ENCODE measurements at places on chromosomes 11 and 22.

GRCh38 chr11:15672825-15673224 lies 558.1 kb downstream of the INSC start:
- no peak for DNase-seq

DNA sequence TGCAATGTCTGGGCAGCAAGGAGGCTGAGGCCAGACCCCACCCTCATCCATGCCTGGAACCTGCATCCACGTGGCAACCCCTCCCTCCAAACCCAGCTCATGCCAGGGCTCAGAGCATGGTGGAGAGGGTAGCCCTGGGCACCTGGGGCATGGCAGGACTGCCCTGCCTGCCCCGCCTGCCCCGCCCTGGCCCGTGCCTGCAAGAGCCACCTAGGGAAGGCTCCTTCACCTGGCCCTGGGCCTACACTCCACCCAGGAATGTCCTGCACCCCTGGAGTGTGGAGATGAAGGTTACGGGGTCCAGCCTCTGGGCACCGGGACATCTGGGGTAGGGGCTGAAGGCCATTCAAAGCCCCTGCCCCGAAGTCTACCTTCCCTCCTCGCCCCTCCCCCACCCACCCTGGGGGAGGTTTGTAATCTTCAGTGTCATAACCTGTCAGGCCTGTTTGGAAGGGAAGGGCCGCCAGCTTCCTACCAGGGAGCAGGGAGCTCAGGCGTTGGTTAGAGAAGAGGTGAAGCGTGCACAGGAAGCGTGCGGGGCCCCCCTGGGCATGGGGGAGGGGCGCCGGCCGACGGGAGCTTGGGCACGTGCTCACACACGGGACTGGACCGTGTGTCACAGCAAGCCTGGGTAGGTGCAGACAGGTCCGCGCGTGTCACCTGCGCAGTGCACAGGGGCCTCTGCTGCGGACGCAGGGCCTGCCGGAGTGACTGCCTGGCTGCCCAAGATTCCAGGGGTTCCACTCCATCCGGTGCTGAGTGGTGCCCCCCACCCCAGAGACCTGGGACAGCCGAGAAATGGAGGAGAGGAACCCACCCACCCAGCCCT lies 30.7 kb upstream of the TH start:
- no peak for DNase-seq

- peak; percentile 78 for DNase-seq
Observed at GRCh38 chr22:42277988-42278776, 7.7 kb upstream of the TCF20 start.

DNA sequence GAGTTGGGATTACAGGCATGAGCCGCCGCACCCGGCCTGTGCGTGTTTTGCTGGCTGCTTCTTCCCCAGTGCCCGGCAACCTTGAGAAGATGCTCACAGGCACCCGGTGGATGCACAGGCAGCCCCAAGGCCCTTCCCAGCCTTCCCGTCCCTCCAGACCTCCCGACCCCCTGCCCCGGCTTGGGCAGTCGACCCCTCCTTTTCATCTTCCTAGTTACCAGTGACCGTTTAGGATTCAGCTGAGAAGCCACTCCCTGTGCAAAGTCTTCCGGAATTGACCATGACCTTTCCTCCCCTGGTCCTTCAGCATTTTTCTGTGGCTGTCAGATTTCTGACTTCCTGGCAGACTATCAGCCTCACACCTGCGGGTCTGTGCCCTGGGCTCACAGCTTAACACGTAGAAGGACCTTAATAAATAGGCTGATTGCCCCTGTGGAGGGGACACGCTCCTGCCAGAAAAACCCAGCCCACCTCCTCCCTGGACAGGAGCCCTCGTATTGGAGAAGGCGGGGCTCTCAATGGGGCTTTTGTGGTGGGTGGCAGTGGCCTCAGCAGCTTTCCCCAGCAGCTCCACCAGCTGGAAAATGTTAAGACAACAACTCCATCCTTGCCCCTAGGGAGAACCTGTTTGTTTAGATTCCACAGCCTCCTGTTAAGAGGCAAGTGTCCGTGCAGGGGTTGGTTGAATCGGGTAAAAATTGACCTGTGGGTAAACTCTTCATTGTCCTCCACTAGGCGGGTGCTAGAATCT lies 10.4 kb upstream of the ANO1 start:
- DNase-seq = peak; percentile 2

- DNase-seq = no peak
Observed at GRCh38 chr11:115197433-115197832, 306.8 kb downstream of the CADM1 start.

Data from NCI-H2171 treated with DMSO at 0.1 percent for 48 hours (cell line).